Stimulated activated CD4-positive, alpha-beta T cell treated with anti-CD3 and anti-CD28 coated beads, Interleukin-15, amount 100 ng/mL, for 24 hours (primary cell): ENCODE measurements at places on chromosomes 2 and 18.

GRCh38 chr18:76264876-76265250, 230.2 kb downstream of the ZNF516 start:
- DNase-seq, result no peak

- no peak for DNase-seq
Measured at GRCh38 chr2:190804182-190804795, 76.3 kb upstream of the GLS start.

GRCh38 chr2:236661061-236661761, 91.6 kb downstream of the ACKR3 start:
- no peak for DNase-seq

GRCh38 chr2:39513641-39514094, 76.6 kb upstream of the MAP4K3 start:
- peak; percentile 85 for DNase-seq

DNA sequence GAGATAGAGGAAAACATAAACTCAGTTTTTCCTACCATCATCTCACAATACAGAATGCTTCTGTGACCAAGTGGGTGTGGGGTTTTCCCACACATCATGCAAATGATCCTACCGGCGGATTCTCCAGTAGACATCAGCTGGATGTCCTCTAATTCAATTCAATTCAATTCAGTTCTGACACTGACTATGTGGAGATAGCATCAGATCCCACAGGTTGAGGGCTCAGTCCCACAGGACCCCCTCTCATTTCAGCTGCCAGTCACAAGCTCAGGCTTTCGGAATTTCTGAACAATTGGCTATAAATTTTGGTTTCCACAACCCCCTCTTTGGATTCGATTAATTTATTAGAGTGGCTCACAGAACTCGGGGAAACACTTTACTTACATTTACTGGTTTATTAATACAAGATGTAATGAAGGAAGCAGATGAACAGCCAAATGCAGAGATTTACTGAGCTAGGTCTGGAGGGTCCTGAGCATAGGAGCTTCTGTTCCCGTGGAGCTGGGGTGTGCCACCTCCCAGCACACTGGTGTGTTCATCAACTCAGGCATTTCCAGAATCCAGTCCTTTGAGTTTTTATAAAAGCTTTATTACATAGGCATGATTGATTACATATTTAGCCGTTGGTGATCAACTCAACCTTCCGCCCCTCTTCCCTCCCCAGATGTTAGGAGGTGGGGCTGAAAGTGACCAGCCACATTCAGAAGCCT, 350.1 kb downstream of the MYCN start:
- DNase-seq, result no peak

DNA sequence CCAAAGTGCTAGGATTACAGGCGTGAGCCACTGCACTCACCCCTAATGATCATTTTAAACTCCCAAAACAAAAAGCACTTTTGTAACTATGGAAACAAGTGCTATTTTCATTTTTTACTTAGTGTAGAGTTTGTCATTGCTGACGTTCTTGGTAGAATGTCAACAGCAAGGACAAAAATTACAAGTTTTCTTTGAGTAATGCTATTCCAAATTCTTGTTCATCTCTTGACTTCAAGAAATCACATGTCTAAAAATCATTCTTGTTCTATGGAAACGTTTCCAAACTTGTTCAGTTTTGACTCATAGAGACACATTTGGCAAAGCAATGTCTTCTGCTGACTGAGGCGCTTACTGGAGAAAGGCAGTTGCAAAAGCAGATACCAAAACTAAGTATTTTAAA, 82.6 kb downstream of the MBP start:
- DNase-seq, result no peak

DNA sequence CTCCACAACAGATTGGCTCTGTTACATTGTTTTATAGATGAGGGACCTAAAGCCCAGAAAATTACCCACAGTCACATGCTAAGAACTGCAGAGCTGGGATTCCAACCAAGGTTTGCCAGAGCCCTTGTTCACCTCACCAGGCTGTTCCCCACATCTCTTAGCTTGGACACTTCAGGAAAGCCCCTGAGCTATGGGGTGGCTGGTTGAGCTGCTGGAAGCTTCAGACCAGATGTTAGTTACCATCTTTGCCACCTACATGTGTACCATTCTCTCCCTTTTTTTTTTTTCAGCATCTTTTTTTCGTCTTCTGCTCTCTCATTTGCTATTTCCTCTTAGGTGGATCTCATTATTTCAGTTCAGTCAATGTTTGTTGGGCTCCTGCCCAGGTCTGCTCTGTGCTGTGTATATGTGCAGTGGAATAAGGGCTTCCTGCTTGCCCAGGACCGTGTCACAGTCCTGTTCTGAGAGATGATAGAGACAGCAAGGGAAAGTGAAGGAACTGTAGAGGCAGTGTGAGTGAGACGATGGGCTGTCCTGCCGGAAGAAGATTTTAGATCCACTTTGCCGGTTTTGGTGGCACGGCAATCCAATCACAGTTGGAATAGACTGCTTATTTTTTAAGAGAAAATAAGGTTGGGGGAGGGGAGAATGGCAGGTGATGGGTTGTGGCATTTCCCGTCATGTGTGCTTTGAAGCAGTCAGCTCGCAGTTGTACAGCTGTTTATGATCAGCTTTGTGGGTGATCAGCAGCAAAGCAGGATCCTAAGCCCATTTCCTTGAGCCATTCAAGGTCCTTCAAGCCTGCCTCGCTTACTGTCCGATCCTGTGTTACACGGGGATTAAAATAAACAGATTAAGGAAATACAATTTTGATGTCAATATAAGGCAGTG, 152.6 kb downstream of the RTN4 start:
- peak; percentile 5 for DNase-seq

- DNase-seq, result no peak
Measured at GRCh38 chr2:123359636-123360035, 665.5 kb upstream of the CNTNAP5 start.

GRCh38 chr2:147937744-147938349, 82.7 kb downstream of the ORC4 start:
- DNase-seq, result no peak

DNA sequence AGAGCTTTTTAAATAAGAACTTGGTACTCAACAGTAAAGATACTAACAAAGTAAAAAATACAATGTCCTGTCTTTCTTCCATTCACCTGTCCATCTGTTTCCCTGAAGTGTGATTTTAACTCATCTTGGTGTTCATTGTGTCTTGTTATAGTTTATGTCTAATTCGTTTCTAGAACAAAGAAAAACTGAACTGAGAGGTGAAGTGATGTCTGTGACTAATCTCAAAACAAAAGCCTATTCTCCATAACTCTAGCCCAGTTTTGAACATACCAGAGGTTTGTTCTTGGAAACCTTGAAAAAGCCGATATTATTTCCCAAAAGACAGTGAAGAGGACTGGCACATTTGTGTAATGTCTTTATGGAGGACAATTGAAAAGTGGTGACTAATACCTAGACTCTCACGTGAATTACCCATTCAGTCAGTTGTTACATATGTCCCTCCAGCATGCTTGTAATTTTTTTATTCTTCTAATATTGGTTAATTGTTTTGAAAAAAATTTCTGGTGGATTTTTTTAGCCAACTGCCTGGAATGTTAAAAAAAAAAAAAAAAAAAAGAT, 725.8 kb downstream of the SATB2 start:
- DNase-seq, result no peak

DNA sequence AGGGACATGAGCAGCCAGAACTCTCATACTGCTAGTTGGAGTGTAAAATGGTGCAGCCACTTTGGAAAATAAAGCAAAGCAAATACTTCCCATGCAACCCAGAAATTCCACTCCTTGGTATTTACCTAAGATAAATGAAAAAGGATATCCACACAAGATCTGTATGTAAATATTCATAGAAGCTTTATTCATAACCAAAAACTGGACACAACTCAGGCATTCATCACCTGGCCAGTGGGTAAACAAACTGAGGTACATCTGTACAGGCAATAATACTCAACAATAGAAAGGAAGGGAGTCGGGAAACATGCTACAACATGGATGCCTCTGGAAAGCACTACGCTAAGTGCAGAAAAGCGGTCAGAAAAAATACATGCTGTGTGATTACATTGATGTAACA, 2.5 kb upstream of the LOXHD1 start:
- no peak for DNase-seq

GRCh38 chr18:32445846-32446245, 24.8 kb downstream of the GAREM1 start:
- DNase-seq, result no peak

DNA sequence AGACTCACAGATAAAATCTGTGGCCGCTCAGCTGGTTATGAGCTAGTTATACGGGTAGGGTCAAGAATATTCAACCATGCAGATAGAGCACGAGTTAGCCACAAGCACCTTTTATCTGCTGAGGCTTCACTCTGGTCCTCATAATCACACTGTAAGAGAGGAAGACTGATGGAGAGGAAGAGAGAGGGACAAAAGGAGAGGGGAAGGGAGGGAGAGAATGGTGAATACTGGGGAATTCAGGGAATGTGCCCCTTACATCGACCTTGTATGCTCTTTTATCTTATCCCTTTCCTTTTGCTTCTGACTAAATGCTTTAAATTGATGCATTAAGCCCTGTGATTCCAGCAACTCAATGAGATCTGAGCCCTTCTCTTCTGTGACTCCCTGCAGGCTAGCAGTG, 333.1 kb downstream of the DSEL start:
- no peak for DNase-seq

GRCh38 chr2:98241592-98241991, 104.7 kb upstream of the CNGA3 start:
- no peak for DNase-seq

- no peak for DNase-seq
Measured at GRCh38 chr2:239457586-239458445, 57.0 kb upstream of the HDAC4 start.

- no peak for DNase-seq
Measured at GRCh38 chr2:63484481-63484880, 103.8 kb downstream of the WDPCP start.

DNA sequence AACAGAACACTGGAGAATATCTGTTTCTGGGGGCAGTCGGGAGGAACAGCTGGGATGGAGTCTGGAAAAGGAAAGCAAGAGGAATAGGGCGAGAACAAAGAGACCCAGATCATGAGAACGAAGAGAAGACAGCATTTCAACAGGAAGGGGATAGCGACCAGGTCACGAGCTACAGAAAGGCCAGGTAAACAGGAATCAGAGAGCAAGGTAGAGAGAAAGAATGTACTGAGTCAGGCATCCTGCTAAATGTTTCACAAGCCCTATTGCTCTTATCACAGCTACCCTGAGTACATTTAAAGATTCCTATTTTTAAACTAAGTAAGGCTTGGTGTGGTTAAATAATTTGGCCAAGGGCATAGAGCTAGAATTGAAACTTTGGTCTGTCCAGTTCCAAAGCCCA, 254.9 kb upstream of the RAB12 start:
- DNase-seq, result no peak

GRCh38 chr2:95303191-95303919, 6.2 kb downstream of the KCNIP3 start:
- no peak for DNase-seq

DNA sequence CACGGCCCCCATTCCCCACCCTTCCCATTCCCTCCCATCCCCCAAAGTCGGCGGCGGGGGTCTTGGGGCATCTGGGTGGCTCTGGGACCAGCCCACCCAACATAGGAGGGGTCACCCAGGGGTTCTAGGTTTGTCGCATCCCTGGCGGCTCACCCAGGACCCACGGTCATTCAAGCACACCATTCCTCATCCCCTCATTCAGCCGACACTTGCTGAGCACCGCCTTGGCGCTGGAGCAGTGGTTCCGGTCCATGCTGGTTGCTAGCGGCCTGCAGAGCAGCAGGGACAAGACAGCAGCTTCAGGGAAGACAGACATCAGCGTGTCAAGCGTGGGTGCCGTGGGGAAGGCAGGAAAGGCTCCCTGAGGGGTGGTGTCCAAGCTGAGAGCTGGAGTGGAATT, 50.5 kb upstream of the OTOS start:
- DNase-seq, result no peak

GRCh38 chr2:170924969-170925368, 4.1 kb upstream of the GORASP2 start:
- no peak for DNase-seq

GRCh38 chr18:70620837-70621612, 332.2 kb downstream of the SOCS6 start:
- DNase-seq, result no peak
